ENCODE measurements at places on chromosomes 3 and 15.

DNA sequence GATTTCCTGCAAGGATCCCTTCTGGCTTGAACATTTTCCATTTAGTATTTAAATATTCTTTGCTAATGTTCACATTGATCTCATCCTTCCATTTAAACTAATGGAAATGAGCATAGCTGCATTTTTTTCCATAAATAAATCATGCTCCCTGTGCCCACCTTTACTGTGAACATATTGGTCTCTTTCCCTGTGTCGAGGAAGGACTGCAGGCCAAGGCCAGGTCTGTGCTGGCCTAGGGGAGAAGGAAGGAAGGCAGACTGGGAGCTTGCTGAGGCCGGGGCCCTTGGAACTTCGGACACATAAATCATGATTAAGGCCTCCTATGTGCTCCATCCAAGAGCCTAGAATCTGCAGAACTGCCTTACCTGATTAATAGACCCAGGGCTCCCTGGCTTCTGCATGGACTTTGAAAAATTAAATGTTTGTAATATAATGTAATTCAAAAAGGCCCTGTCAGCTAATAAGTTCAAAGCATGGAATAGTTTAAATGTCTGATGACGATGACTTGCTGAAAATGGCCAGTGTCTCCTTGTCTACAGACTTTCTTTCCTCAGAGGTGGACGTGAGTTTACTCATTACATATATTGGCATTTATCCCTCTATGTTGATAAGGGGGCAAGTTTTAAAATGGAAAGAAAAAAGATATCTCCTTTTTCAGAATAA lies 175.9 kb downstream of the FEZF2 start:
- no peak for DNase-seq

DNA sequence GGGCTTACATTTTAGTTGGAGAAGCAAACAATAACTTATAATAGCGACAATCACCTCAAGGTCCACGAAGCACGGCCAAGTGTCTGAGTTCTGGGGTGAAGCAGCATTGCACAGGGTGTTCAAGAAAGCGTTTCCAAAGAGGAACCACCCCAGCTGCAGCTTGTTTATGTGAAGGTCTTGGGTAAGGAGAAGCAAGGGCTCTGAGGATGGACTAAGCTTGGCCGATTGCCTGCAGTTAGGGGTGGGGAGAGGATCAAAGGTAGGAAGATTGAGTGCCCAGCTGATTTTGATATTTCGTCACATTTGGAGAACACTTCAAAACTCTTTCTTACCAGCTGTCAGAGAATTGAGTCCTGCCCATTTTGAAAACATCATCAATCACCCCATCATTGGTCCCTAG lies 321.6 kb upstream of the DNAJC19 start:
- DNase-seq: no peak

GRCh38 chr3:38579551-38580449 lies 69.7 kb downstream of the SCN5A start:
- no peak for DNase-seq

DNA sequence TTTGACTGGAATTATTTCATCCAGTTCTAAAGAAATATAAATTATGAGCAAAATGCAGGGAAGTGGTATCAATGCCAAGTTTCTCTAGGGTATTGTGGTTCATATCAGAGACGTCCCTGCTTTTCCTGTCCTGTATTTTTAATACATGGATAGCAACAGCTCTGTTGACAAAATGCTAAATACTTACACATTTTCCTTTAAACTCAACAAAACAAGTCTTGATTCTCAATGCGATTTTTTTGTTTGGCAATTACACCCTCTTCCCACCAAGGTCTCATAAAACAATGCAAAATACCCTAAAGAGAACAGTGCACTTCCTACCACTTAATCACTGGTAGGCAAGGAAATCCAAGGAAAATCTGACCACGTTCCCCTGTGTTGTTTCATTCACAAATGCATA lies 120.0 kb downstream of the DUT start:
- no peak for DNase-seq
